ENCODE measurements at places on chromosomes 3 and 15.

GRCh38 chr3:156627946-156628569 lies 46.3 kb upstream of the TIPARP start:
- H3K4me1 ChIP-seq = peaks cover 4% of the 10 kb centered on the region
- H3K36me3 ChIP-seq = no peaks in the 10 kb centered on the region
- H3K4me3 ChIP-seq = no peak overlapping the region

- H3K27ac ChIP-seq = no peak overlapping the region
Observed at GRCh38 chr3:98705212-98705611, 57.9 kb upstream of the ST3GAL6 start.

GRCh38 chr15:45429941-45430792 lies 51.8 kb upstream of the GATM start:
- peaks cover 5% of the 10 kb centered on the region for H3K4me1 ChIP-seq
- DNase-seq = peak; percentile 84
- no peak overlapping the region for H3K27ac ChIP-seq
- H3K27me3 ChIP-seq = peaks cover 14% of the 10 kb centered on the region
- no peaks in the 10 kb centered on the region for H3K36me3 ChIP-seq
- H3K4me3 ChIP-seq = peak overlapping the region; percentile 37

DNA sequence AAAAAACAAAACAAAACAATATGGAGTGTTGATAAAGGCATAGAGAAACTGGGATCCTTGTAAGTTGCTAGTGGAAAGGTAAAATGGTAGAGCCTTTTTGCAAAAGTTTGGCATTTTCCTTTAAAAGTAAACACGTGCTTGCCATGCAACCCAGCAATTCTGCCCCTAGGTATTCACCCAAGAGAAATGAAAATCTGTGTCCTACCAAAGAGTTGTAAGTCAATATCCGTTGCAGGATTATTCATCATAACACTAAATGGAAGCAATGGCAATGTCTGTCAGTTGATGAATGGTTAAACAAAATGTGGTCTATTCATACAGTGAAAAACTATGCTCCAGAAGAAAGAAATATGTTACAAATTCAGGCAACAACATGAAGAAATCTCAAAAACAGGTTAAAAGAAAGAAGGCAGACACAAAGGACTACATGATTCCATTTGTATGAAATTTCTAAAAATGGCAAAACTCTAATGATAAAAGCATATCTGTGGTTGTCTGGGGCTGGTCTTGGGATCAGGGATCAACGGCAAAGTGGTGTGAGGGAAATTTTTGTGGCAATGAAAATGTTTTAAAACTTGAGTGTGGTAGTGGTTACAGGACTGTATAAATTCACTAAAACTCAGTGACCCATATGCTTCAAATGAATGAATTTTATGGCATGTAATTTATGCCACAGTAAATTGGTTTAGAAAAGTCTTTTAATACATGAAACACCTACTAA lies 229.6 kb downstream of the OPA1 start:
- H3K4me3 ChIP-seq = no peak overlapping the region
- H3K27ac ChIP-seq = no peak overlapping the region
- H3K27me3 ChIP-seq = peaks cover 9% of the 10 kb centered on the region
- H3K36me3 ChIP-seq = no peaks in the 10 kb centered on the region

- no peak overlapping the region for H3K27ac ChIP-seq
- no peak overlapping the region for H3K4me3 ChIP-seq
- no peaks in the 10 kb centered on the region for H3K4me1 ChIP-seq
- no peak for DNase-seq
Observed at GRCh38 chr3:40680685-40681657, 156.2 kb downstream of the ZNF621 start.

- no peak for DNase-seq
- peaks cover 5% of the 10 kb centered on the region for H3K27me3 ChIP-seq
- H3K36me3 ChIP-seq = no peaks in the 10 kb centered on the region
- H3K4me3 ChIP-seq = no peak overlapping the region
- H3K27ac ChIP-seq = no peak overlapping the region
Observed at GRCh38 chr3:45272032-45272810, 46.1 kb upstream of the TMEM158 start.

DNA sequence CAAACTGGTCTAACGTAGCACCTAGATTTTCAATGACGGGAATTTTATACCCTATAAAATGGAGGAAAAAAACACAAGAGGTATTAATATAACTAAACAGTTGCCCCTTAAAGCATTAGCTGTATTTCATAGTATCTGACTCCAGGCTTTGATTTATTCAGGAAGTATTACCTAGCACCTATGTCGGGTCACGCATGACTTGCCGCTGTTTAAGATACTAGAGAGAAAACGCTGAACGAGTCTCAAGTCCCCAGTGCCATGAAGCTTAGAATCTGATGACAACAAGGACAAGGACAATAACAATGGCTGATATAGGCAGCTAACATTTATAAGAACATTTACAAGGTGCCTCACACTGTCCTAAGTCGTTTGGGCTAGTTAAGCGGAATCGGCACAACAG lies 1.9 kb downstream of the SNRPA1 start:
- H3K36me3 ChIP-seq = peaks cover 50% of the 10 kb centered on the region
- peak overlapping the region; percentile 97 for H3K4me3 ChIP-seq

- no peaks in the 10 kb centered on the region for H3K27me3 ChIP-seq
- peak overlapping the region; percentile 77 for H3K27ac ChIP-seq
- peaks cover 75% of the 10 kb centered on the region for H3K4me1 ChIP-seq
- H3K36me3 ChIP-seq = no peaks in the 10 kb centered on the region
Observed at GRCh38 chr15:31439328-31439727, 112.7 kb downstream of the KLF13 start.

DNA sequence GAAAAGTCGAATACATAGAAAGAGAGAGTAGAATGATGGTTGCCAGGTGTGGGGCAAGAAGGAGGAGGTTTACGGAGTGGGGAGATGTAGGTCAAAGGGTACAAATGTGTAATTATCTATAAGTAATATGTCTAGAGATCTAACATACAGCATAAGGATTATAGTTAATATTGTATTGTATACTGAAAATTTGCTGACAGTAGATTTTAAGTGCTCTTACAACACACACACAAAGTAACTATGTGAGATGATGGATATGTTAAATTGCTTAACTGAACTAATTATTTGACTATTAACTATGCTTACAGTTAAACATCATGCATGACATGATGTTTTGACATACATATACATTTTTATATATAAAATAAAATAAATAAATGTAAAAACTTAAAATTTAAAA lies 192.7 kb downstream of the ZIC4 start:
- no peak for DNase-seq
- H3K4me1 ChIP-seq = no peaks in the 10 kb centered on the region
- no peaks in the 10 kb centered on the region for H3K27me3 ChIP-seq
- no peaks in the 10 kb centered on the region for H3K36me3 ChIP-seq
